ENCODE measurements at places on chromosomes 7 and 10.

- no peak for DNase-seq
Measured at GRCh38 chr7:101952355-101953247, 135.2 kb downstream of the CUX1 start.

- no peak for DNase-seq
Measured at GRCh38 chr10:126459032-126459831, 71.0 kb upstream of the ADAM12 start.

- DNase-seq = no peak
Measured at GRCh38 chr7:117492649-117493048, 12.8 kb downstream of the CFTR start.

- DNase-seq = no peak
Measured at GRCh38 chr7:151062399-151063211, 3.2 kb downstream of the SLC4A2 start.

- DNase-seq = no peak
Measured at GRCh38 chr10:104170610-104171254, 48.8 kb downstream of the SFR1 start.

DNA sequence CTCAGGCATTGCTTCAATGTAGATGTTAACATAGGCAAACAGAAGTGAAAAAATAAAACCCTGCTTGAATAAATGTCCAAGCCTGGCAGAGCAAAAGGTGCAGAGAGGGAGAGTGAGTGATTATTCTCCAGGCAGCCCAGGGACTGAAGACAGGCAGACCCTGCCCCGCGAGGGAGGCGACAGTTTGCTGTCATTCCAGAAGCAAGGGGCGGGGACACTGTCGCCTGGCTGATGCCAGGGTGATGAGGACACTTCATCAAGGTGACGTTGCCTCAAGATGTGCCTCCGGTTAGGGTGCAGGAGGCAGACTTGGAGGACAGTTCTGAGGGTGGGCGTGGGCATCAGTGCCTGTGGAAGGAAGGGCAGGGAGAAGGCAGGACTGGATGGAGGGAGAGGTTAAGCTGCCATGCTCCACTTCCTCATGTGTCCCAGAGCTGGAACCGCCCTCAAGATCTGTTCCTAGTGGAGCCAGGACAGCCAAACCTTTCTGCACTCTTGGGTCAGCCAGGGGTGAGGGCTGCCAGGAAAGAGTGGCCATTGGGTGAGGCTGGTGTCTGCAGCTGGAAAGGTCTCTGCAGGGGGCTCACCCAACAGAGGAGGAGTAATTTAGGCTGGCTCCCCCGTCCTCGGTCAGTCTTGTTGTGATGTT, 560.5 kb upstream of the MKI67 start:
- DNase-seq = no peak

DNA sequence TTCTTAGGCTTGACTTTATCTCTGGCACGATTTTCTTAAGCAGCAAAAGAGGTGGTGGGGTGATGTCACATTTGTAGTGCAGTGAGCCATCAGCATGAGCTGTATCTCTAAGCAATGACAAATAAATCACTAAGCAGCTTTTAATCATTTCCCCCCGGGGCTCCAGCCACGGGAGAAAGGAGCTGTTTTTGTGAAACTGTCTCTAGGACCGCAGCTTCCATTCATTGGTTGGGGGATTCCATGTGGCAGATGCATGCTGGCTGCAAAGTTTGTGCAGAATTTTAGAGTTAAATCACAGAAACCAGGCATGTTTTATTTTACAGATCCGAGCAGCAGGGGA, 464 bp downstream of the KIAA1217 start:
- DNase-seq = no peak

- no peak for DNase-seq
Measured at GRCh38 chr10:77919713-77920108, 6.8 kb downstream of the DLG5 start.

DNA sequence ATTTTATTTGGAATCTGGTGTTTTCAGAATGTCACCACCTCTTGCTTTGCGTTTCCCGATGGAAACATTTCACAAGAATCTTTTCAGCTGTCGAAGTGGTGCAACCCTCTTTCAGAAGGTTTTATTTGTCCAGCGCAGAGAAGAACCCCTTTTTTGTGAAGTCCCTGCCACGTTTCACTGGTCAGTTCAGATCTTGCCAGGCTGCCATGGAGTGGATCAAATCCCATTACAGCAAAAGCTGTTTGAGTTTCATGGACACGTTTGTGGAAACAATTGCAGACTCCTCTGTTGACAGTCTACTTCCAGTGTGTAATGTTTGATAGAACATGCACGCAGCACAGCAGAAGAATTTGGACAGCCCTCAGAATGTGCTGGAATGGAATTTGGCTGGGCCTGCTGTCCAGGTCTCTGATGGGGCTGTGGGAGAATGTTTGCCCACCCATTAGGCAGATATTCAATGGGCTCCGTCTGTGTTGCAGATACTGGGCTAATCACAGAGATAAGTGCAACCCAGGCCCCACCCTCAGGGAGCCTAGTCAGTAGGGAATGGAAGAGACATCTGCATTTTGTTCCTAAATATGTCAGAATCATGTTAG, 143.2 kb downstream of the GRK5 start:
- no peak for DNase-seq

- no peak for DNase-seq
Measured at GRCh38 chr10:124259139-124259825, 159.4 kb downstream of the OAT start.

All from activated CD4-positive, CD25-positive, alpha-beta regulatory T cell treated with anti-CD3 and anti-CD28 coated beads, Interleukin-2, amount 50 U/mL, for 16 hours (primary cell).